BJ (cell line): ENCODE measurements at places on chromosomes 2 and 18.

DNA sequence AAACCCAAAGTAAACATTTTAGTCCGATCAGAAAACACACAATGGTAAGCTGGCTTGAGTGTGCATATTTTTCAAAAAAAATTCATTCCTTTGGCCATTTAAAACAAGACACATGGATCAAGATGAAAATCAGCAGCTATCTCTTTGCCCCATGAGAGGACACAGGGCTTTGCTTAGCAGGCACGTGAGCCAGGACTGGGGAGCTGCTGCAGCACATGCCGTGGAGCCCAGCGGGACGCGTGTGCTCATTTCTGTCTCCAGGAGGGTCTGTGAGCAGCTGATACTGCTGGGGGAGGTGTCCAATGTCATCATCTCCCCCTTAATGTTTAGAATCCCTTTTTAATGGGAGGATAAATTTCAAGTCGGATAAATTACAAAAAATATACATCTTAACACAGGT lies 49.8 kb upstream of the CNGA3 start:
- no peak for DNase-seq

DNA sequence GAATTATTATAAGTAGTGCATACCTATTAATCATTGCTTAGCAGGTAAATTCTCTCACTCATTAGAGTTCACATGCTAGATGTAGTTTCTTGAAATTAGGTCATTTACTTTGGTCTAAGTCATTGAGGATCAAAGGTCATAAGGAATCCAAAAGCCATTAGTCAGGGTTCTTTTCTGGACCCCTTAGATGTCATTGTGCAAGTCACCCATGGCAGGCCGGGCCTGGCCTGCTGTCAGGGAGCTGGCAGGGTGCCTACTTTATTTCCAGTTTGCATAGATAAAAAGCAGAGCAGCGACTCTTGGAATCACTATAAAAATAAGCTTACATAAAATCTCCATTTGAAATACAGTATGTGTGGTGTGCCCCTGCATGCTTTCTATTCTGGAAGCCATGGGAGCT lies 91.3 kb downstream of the MEIS1 start:
- no peak for DNase-seq

DNA sequence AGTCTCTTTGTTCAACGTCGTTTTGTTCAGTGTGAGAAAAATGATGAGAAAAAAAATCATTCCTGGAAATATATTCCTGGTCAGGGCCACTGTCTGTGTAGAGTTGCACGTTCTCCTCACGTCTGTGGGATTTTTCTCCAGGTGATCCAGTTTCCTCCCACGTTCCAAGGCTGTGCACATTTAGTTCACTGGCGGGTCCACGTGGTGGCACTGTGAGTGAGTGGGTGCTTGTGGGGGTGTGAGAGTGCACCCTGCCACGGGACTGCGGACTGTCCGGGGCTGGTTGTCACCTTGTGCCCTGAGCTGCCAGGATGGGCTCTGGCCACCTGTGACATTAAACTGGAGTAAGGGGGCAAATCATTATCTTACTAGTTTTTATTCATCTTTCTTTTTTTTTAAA lies 30.3 kb upstream of the ACYP2 start:
- no peak for DNase-seq

DNA sequence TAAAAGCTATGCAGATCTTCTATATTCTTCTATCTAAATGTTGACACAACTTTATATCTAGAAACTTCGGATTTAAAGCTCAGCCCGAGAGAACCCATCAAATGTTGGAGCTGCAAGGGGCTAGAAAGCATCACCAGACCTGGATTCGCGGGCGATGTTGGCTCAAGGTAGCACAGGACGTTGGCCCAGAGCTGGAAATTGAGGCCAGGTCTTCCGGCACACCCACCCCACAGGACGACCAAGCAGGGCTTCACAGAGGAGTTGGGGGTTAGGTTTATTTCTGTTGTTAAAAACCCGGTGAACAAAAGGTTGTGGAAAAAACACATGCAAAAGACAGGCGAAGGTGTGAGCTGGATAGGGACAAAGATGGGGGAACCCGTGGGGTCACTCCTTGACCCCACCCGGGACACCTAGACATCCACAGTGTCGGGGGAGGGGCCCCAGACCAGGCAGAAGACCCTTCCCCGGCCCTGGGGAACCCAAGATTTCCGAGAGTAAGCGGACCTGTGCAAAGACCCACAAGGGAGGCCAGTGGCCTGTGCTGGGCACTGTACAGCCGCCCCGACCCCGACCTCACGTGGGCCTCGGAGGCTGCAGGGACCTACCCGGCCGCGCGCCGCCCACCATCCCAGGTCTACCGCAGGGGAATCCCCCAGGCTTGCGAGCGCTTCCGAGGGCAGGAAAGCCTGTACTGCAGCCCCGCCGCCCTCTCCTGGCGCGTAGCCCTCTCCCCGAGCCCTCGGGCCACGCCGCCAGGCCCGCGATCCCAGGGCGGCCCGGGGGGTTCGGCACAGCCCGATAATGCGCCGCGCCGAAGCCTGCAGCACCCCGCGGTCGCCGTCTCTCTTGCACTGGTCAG lies 1.8 kb upstream of the AGBL5 start:
- no peak for DNase-seq

GRCh38 chr2:242011167-242011513 lies 141.6 kb downstream of the RTP5 start:
- DNase-seq = no peak

- DNase-seq = no peak
Measured at GRCh38 chr2:171547720-171548119, 25.4 kb downstream of the CYBRD1 start.

- no peak for DNase-seq
Measured at GRCh38 chr2:111884592-111884964, 585 bp upstream of the ANAPC1 start.

DNA sequence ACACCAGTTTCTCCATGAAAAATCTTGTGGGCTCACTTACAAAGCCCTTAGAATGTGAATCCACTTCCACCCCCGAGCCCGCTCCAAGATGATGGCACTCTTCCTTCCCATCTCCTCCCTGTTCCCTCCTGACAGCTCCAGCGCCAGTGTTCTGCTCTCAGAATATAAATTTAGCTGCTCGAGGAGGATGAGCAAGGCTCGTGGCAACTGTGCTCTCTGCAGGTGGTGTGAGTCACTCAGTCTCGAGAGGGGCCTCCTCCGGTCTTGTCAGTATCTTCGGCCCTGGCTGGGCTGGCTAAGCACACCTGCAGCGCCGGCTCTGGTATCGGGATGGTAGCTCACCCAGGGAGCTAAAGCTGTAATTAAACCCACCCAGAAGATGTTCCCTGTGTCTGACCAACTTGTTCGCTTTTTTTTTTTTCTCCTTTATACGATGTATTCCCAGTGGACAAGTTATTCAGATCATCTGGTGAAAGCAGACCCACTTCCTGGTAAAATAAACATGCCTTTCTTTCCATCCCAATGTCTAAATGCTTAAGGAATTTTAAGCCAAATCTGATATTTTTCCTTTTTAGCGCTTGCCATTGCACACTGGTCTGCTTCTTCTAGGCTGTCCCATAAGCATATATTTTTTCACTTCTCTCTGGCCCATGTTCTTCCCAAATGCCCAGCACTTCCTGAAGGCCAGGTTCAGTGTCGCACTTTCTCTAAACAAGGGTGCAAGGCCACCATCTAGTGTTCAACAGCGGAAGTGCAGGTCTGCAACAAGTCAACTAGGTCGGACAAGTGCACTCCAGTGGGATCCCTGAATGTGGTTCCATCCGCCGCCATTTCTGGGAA lies 31.4 kb upstream of the YPEL5 start:
- no peak for DNase-seq

GRCh38 chr2:3198119-3198518 lies 179.5 kb downstream of the EIPR1 start:
- no peak for DNase-seq

GRCh38 chr18:11392292-11392691 lies 217.1 kb upstream of the SLC35G4 start:
- DNase-seq = no peak

- no peak for DNase-seq
Measured at GRCh38 chr2:1541819-1542475, 128.7 kb downstream of the TPO start.

DNA sequence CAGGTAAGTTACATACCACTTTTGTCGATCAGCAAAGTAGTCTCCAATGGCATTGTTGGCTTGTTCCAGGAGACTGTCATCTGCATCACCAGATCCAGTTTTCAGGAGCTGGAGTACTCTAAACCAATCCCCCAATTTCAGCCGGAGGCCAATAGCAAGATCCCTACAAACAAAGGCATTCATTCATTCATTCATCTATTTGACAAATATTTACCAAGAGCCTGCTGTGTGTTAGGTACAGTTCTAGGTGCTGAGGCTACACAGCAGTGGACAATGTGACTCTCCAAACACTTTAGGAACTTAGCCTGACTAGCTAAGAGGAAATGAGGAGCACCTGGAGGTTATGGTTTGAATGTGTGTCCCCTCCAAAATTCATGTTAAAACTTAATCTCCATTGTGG lies 34.4 kb upstream of the TTC32 start:
- no peak for DNase-seq
